ENCODE measurements at places on chromosomes 5 and 9. TPM values are rescaled to one million over a fixed set of nuclear protein-coding genes. Genes with fewer than 3 reads are reported as not detected.

Gene SLC26A2
- 6.6 TPM for total RNA-seq

Gene CCDC183
- not detected for total RNA-seq

Gene NUDCD2
- 44.7 TPM for total RNA-seq

- DNase-seq, result no peak
Measured at GRCh38 chr9:3955305-3955687, 344.6 kb downstream of the GLIS3 start.

Gene CDKN2A
- 0.97 TPM for total RNA-seq

DNA sequence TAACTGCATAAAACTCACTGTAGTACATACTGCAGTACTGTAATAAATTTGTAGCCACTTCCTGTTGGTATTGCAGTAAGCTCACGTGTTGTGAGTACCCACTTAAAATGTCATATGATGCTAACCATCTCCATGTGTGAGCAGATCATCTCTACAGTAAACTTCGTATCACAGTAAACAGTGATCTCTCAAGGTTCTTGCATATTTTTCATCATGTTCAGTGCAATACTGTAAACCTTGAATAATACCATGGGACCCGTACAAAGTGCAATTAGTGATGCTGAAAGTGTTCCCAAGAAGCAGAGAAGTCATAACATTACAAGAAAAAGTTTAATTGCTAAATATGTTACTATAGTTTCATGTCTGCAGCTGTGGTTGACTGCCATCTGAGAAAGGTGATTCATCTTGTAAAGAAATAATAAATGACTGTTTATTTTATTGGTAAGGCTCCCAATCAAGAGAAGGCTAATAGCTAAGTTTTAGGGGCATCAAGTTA, 253.8 kb upstream of the POU5F2 start:
- DNase-seq, result no peak

Gene PARP8
- 41.0 TPM for total RNA-seq

Gene ADAMTSL2
- 0.29 TPM for total RNA-seq

Gene NDUFB6
- total RNA-seq, result 59.3 TPM

- no peak for DNase-seq
Measured at GRCh38 chr9:2469681-2470221, 151.8 kb upstream of the VLDLR start.

DNA sequence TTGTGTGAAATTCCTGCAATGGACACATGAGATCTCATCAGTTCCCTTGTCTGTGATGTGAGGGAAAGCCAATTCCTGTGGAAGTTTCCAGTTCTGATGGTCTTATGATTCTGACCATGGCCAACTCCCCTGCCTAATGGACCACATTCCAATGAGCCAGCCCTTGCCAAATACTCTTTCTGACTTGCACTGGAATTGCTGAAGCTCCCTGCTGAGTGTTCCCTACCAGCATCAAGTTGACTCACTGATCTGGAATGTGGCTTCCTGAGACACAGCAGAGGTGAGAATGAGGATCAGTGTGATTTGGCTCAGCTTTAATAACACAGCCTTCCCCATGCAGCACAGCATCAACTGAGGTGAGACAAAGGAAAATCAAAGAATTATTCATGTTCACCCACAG, 427.8 kb downstream of the KDM4C start:
- DNase-seq, result no peak

GRCh38 chr5:100643473-100643872, 108.3 kb downstream of the FAM174A start:
- DNase-seq, result no peak
